ENCODE measurements at places on chromosomes 6 and 20.

DNA sequence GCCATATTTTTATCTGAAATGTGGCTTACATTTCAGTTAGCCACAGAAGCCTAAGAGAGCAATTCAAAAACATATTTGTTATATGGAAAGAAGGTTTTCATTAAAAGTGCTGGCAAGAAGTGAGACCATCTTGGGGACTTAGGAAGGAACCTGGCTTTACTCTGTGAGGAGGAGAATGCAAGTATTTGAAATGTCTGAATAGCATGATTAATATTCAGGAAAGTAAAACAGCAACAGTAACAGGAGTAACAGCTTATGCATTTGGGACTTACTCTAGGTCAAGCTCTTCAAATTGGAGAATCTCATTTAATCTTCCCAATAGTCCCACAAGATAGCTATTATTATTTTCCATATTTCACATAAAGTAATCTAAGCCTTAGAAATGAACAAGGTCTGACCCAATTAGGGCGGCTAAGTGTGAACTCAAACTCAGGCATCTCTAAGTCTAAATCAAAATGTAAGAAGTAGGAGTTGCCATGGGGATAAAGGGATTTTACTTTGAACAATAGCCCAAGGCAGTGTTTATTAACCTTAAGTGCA, 816.5 kb downstream of the BCKDHB start:
- no peak for DNase-seq

- DNase-seq: no peak
Observed at GRCh38 chr6:17662585-17662984, 44.1 kb downstream of the NUP153 start.

- DNase-seq: no peak
Observed at GRCh38 chr6:125050663-125051318, 88.6 kb downstream of the RNF217 start.

DNA sequence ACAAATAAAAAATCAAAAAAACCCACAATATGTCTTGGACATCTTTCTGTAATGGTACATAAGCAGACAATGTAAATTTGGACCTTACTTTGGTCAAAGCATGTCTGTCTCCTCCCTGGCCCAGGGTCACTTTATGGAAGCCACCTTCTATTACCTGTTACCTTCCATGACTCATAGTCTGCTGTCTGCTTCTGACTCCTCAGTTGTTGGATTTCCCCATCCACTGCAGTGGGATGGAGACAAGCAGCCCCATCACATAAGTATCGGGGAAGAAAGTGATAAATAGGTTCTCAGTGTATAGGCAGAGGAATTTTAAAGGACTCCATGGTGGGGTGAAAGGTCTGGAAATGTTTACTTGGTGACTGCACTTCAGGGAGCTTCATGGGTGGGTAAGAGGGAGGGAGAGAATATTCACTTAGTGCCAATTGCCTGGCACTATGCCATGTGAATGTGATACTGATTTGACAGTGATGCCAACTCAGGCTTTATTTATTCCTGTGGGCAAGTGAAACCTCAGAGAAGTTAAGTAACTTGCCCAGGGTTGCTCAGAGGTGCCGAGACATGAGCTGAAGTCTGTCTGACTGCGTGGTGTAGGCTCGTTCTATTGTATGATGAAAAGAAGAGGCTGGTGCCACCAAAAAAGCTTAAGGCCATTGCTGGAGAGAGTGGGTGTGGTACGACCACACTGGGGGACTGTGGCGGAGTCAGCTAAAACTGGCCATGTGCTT, 175.6 kb upstream of the RNF24 start:
- DNase-seq: no peak

DNA sequence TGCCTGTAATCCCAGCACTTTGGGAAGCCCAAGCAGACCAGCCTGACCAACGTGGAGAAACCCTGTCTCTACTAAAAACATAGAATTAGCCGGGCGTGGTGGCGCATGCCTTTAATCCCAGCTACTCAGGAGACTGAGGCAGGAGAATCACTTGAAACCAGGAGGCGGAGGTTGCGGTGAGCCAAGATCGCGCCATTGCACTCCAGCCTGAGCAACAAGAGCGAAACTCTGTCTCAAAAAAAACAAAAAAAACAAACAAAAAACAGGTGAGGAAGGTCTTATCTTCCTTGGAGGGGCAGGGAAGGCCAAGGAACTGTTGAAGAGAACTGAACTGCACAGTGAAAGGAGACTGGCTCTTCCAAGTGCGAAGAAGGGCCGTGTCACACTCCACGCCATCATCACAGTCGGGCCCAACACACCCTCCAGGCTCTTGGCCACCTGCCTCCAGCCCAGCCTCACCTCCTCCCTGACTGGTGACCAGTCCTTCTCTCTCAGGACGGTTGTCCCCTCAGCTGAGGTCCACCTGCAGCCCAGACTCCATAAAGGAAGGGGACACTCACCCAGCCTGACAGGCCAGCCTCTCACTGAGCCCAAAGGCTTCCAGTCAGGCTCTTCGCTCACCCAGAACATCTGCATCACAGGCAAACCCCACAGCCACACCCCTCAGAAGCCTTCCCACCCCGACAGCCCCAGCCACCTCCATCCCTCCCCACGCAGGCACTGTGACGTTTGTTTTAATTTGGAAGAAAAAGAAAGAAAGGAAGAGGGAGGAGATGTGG, 4.1 kb downstream of the ZC3H12D start:
- DNase-seq: no peak

- DNase-seq: no peak
Observed at GRCh38 chr6:42434237-42434636, 17.5 kb downstream of the TRERF1 start.

GRCh38 chr20:25090492-25091429, 8.8 kb upstream of the VSX1 start:
- DNase-seq: peak; percentile 43

DNA sequence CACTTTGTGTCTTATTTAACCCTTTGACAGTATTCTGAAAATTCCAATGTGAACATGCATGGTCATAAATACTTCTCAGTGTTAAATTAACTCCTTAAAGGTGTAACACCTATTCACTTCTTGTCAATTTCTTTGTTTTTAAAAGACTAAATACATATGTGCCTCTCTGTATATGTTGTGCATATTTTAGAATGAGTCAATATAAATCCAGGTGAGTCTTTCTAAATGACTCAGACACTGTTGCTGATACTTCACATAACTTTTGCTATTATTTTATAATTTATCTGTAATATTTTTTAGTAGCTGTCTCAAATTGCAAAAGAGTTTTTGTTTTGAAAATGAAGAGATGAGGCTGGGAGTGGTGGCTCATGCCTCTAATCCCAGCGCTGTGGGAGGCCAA, 36.0 kb downstream of the TIAM2 start:
- DNase-seq: no peak

DNA sequence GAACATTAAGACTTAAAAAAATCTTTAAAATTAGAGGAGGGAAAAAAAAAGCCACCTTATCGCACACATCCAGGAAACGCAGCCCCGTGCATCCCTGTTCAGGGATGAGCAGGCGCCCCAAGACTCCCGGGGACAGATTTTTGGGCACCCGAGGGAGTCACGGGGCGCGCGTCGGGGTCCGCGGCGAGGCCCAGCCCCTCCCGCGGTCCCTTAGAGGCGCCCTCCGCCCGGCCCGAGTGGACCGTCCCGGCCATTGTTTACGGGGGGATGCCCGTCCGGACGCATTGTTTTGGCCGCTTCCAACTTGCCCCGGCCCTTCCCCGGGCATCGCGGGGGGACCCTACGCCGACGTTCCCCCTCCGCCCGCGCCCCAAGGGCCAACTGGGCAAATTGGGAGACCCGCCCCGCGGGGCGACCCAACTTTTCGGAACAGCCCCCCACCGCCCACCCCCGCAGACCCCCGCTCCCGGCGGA, 610 bp downstream of the ZNF217 start:
- DNase-seq: no peak
